ENCODE measurements at places on chromosomes 11 and 22.

- DNase-seq: no peak
Measured at GRCh38 chr11:64352099-64352994, 6.6 kb upstream of the RPS6KA4 start.

GRCh38 chr11:27678242-27678641, 22.0 kb downstream of the BDNF start:
- no peak for DNase-seq

GRCh38 chr11:115077740-115078139, 399.4 kb downstream of the NXPE2 start:
- DNase-seq: no peak

DNA sequence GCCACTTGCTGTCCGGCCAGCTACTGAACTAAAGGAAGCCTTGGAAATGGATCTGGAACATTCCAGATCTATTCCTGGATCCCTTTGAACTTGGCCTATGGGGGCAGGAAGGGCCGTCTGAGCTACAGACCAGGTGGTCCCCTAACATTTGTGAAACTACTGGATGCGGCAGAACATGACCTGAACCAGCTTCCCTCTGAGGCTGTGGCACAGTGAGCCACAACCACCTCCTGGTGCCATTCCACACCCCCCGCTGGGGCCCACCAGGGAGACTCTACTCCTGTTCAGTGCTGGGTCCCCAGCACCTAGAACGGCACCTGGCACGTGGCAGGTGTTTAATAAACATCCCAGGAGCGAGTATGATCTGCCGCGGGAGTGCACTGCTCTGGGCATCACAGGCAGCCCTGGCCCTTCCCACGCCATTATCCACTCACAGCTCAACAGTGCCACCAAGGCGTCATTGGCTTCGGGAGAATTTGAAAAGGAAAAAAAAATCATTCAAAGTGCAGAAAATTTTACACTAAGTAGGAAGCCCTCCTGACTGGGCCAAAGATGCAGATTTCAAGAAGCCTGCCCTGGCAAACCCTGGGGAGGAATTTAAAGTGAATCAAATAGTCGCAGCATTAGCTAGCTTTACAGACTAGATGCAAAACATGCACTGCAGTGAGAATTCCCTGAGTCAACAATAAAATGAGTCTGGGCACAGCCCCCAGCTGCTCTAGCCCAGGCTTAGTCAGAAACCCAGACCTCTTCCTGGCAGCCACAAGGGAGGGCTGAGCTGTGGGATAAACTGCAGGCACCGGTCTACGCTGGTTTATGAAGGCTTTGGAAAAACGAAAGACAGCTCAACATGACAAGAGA, 14.3 kb upstream of the EFCAB6 start:
- no peak for DNase-seq

- DNase-seq: no peak
Measured at GRCh38 chr11:128727796-128728431, 34.0 kb downstream of the FLI1 start.

DNA sequence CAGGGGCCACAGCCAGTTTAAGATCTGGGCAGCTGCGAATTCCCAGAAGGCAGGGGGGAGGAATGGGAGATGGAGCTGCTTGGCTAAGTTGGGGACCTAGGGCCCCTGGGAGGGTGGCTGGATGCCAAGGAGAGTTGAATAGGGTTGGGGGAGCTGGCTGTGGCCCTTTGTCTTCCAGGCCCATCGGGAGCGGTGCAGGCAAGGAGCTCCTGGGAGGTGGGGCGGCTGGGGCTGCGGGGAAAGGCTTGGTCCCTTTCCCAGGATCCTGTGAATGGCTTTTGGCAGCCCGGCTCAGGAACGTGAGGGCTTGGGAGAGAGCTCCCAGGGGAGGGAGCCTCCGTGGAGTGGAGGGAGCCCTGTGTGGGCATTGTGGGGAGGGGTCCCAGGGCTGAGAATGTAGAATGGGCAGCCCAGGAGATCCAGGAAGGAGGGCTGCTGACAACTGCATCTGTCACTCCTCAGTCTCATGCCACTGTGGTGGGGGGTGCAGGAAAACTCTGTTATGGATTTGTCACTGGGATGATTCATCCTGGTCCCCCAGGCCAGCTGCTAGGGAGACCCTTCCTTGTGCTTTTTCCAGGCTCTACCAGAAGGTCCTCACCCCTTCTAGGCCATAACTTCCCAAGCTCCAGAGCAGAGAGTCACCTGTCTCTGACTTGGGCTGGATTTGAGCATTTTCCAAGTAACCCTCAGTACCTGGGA, 6.0 kb downstream of the FREY1 start:
- no peak for DNase-seq

- no peak for DNase-seq
Measured at GRCh38 chr11:128232588-128232987, 354.8 kb downstream of the ETS1 start.

DNA sequence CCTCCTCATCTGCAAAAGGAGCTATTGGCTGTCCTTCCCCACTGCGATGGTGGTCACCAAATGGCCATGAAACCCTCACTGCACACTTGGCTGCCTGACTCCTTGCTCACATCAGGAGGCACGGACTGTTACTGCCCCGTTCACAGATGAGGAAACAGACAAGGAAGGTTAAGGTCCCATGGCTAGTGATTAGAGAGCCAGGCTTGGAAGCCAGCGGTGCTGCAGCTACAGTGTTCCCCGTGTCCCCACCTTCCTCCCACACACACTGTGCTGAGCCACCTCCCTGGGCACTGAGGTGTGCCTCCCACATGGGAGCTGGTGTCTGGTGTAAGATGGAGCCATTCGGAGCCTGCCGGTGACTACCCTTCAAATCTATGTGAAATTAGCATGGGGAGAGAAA, 2.6 kb downstream of the ARHGAP8 start:
- DNase-seq: no peak

GRCh38 chr11:114401311-114401710, 845 bp downstream of the RBM7 start:
- no peak for DNase-seq

All from activated T-helper 2 cell treated with anti-CD3 and anti-CD28 coated beads, Interferon-gamma antibody, Interleukin-2, Interleukin-4, amounts not matched to agents 10 μg/mL and 5 μg/mL and 100 μg/mL, durations not matched to agents 14 hours and 24 hours and 36 hours (primary cell).